ENCODE measurements at places on chromosomes 12 and 14. TPM values are rescaled to one million over a fixed set of nuclear protein-coding genes. Genes with fewer than 3 reads are reported as not detected.

The B3GNT4 gene
- polyA plus RNA-seq: not detected

The RALGAPA1 gene
- polyA plus RNA-seq: 4.7 TPM

The ASIC1 gene
- polyA plus RNA-seq: 4.9 TPM

The SEC23A gene
- 157 TPM for polyA plus RNA-seq

The IL22 gene
- polyA plus RNA-seq: not detected

The RAD9B gene
- polyA plus RNA-seq: 0.33 TPM

The APOF gene
- not detected for polyA plus RNA-seq

The WNT1 gene
- polyA plus RNA-seq: not detected

The FAM90A1 gene
- 0.20 TPM for polyA plus RNA-seq

The KRT82 gene
- polyA plus RNA-seq: not detected

The FAM181A gene
- not detected for polyA plus RNA-seq

The SUOX gene
- polyA plus RNA-seq: 22.3 TPM

The HCAR2 gene
- polyA plus RNA-seq: not detected

The DCTN2 gene
- polyA plus RNA-seq: 133 TPM

The POU6F1 gene
- 4.7 TPM for polyA plus RNA-seq

The IGFBP6 gene
- 460 TPM for polyA plus RNA-seq

The SDSL gene
- polyA plus RNA-seq: 8.6 TPM

The HSPA2 gene
- polyA plus RNA-seq: 64.1 TPM

The SYT10 gene
- not detected for polyA plus RNA-seq

Measured in BJ (cell line).